Esophagus mucosa (tissue), 1 donor: ENCODE measurements at places on chromosomes 1 and 21. TPM values are rescaled to one million over a fixed set of nuclear protein-coding genes. Genes with fewer than 3 reads are reported as not detected.

The ARHGEF16 gene
- 19.9 TPM for total RNA-seq

The FCRLB gene
- 0.72 TPM for total RNA-seq

The RAB42 gene
- 0.40 TPM for total RNA-seq

The ARHGEF2 gene
- total RNA-seq: 23.8 TPM

The PLEKHN1 gene
- 26.4 TPM for total RNA-seq

The PARS2 gene
- total RNA-seq: 2.8 TPM

The TFF1 gene
- total RNA-seq: not detected

The MASP2 gene
- not detected for total RNA-seq

The PCAT6 gene
- total RNA-seq: 5.8 TPM

The HLX gene
- total RNA-seq: 0.48 TPM

The RORC gene
- total RNA-seq: 1.2 TPM

The COL16A1 gene
- total RNA-seq: 11.8 TPM

The TEDDM1 gene
- total RNA-seq: not detected

The ITLN2 gene
- total RNA-seq: 0.16 TPM

The LIPI gene
- total RNA-seq: not detected

The COL9A2 gene
- 0.64 TPM for total RNA-seq

The ENSA gene
- 329 TPM for total RNA-seq

The AADACL4 gene
- total RNA-seq: not detected

The SELP gene
- 5.3 TPM for total RNA-seq

The PTPN22 gene
- total RNA-seq: 1.9 TPM

The SMYD3 gene
- 6.9 TPM for total RNA-seq

The HSD11B1 gene
- 0.36 TPM for total RNA-seq

The S100A3 gene
- total RNA-seq: 9.6 TPM

The ZBED6 gene
- total RNA-seq: 18.5 TPM

The VCAM1 gene
- total RNA-seq: 1.0 TPM

The OPRD1 gene
- total RNA-seq: not detected

The CRP gene
- not detected for total RNA-seq
